ENCODE measurements at places on chromosomes 12 and 14.
A peak's percentile ranks its signal among the peaks of the same experiment; 100 is the strongest.

GRCh38 chr14:57461777-57462320, 31.8 kb downstream of the CCDC198 start:
- no peak for DNase-seq

DNA sequence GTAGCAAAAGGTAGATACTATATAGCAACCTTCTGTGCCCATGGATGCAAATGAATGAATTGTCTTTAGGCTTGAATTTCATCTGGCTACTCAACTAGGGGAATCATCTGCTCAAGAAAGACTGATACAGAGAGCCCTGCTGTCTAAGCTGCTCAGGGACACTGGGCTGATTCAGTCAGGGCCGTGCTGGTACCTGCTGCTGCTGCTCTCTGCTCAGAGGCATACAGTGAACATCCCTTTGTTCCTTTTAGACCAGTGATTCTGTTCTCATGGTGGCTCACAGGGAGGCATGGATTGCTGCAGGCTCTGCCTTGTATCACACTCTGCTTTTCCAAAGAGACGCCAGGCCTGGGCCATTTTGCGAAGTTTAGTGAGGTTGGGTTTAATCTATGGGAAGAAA, 14.1 kb downstream of the EIF2B2 start:
- no peak for DNase-seq

GRCh38 chr12:52093346-52093745, 13.8 kb downstream of the SMIM41 start:
- DNase-seq, result no peak

GRCh38 chr12:123034865-123035264, 54.4 kb downstream of the ARL6IP4 start:
- peak; percentile 9 for DNase-seq

- DNase-seq, result no peak
Observed at GRCh38 chr14:96187216-96188031, 17.2 kb upstream of the BDKRB2 start.

GRCh38 chr12:131994589-131994988, 44.8 kb downstream of the EP400 start:
- no peak for DNase-seq

GRCh38 chr12:25242981-25243679, 7.6 kb downstream of the KRAS start:
- no peak for DNase-seq

GRCh38 chr12:92601680-92602079, 101.1 kb upstream of the PLEKHG7 start:
- DNase-seq, result no peak

DNA sequence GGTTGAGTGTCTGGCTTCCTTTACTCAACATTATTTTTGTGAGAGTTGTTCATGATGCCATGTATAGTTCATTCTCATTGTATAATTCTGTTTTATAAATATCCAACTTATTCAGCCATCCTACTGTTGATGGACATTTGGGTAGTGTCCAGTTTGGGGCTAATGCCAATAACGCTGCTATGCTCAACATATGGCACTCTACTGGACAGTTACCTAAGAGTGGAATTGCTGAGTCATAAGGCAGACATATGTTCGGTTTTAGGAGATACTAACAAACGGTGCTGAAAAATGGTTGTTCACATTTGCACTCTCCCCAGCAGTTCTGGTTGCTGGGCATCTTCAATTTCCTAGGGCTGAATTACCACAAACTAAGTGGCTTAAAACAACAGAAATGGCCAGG, 28.7 kb upstream of the P2RX4 start:
- no peak for DNase-seq

- no peak for DNase-seq
Observed at GRCh38 chr12:111767362-111768158, 827 bp downstream of the ALDH2 start.

GRCh38 chr12:92639017-92639416, 63.8 kb upstream of the PLEKHG7 start:
- DNase-seq, result no peak

DNA sequence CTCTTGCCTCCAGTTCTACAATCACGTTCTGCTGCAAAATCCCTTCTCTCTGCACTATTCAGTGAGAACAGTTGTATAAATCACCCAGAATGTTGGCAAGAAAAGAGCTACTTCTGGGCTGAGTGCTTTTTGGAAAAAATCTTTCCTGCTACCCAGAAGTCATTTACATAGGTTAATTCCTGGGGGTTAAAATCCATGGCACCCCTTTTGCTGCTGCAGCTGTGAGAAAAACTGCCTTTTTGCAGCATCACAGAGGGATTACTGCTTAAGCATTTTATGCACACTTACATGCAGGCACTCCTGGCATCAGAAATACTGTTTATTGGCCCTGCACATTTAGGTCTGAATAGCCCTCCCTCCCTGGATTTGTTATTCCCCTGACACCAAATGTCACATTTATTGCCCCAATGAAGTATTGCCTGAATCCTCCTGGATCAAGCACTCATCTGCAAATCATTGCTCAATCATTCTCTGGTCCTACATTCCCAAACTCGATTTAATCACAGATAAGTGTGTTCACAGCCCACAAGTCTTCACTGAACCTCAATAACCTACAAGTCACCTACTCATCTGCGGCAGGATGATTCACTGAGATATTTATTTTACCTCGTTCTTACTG, 43.1 kb upstream of the CCDC196 start:
- no peak for DNase-seq

- DNase-seq, result no peak
Observed at GRCh38 chr12:29374913-29375312, 6.1 kb downstream of the ERGIC2 start.

GRCh38 chr12:49655595-49656236, 32.4 kb downstream of the PRPF40B start:
- no peak for DNase-seq

DNA sequence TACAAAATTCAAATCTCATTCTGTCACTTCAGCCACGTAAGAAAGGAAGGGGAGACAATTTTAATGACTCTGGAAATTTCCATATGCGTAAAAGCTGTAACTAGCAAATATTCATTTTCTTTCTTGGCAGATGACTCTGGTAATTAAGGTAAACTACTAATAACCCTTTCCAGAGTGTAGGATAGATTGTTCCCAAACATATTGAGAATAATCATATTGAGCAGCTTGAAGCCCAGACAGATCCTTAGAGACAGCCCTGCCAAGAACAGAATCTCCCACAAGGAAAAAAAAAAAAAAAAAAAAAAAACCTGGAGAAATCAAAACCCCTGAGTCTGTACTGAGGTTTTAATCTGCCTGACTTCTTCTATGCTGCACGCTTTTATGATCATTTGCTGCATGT, 163.6 kb upstream of the TMPO start:
- DNase-seq, result no peak
